Naive thymus-derived CD8-positive, alpha-beta T cell (primary cell): ENCODE measurements at places on chromosomes 5 and 9. TPM values are rescaled to one million over a fixed set of nuclear protein-coding genes. Genes with fewer than 3 reads are reported as not detected.

CDC25C gene
- total RNA-seq, result not detected

ADAMTS12 gene
- total RNA-seq, result 0.05 TPM

MLANA gene
- total RNA-seq, result not detected

WDR31 gene
- 1.2 TPM for total RNA-seq

IZUMO3 gene
- not detected for total RNA-seq

AGXT2 gene
- not detected for total RNA-seq
